ENCODE measurements at places on chromosomes 6 and 20. TPM values are rescaled to one million over a fixed set of nuclear protein-coding genes. Genes with fewer than 3 reads are reported as not detected.
A peak's percentile ranks its signal among the peaks of the same experiment; 100 is the strongest.

DNA sequence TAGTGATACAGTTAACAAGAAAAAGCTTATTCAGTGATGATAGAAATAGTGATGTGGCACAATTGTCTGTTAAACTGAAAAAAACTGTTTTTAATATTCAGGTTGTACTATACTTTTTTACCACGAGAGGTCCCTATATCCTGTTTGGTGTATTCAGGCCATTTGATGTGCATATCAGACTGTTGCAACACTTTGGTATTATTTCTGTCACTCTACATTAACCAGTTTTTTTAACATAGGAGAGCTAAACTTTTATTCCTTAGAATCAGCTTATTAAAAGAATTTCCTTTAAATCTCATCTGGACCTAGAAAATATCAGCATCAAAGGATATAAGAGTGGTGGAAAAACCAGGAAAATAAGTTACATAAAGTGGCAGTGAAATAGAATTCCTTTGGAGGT, 36.8 kb downstream of the TSPYL4 start:
- H3K27ac ChIP-seq: no peak overlapping the region
- no peak overlapping the region for H3K4me3 ChIP-seq
- H3K36me3 ChIP-seq: no peaks in the 10 kb centered on the region
- H3K27me3 ChIP-seq: peaks cover 9% of the 10 kb centered on the region
- DNase-seq: no peak

DNA sequence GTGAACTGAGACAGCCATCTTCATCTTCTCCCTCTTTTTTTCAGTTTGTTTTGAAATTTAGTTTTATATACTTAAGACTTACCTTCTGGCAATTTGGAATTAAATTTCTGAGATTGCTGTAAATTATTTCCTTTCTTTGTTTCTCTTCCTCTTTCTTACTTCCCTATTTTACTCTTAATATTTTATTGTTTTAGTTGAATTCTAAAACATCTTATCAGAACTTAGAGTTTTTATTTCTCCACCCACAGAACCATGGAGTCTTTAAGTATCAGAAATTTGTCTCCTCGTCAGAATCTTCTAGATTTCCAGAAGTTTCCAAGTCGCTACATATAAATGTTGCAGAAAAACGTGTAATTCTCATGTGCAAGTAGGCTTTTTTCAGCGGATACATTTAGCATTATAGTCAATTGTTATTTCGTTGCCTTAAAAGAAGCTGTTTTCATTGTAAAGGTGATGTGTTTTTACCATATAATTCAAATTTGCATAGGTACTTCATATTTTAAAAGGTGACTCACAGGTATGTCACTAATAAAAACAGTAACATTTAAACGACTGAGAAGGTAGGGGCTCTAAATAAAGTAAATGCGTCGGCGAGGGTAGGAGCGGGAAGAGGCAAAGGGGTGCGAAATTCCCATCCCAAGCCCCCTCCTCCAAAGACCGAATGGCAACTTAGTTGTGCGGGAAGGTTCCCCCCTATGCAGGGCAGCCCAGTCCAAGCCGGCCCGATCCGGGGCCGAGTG, 866 bp upstream of the MYO6 start:
- peak overlapping the region; percentile 90 for H3K4me3 ChIP-seq
- no peak overlapping the region for H3K27ac ChIP-seq
- H3K4me1 ChIP-seq: no peaks in the 10 kb centered on the region

ANGPT4 gene
- total RNA-seq: 0.22 TPM

GRCh38 chr6:157881342-157881741, 58.3 kb downstream of the SNX9 start:
- peaks cover 15% of the 10 kb centered on the region for H3K36me3 ChIP-seq
- DNase-seq: no peak
- peaks cover 21% of the 10 kb centered on the region for H3K4me1 ChIP-seq
- H3K27me3 ChIP-seq: peaks cover 6% of the 10 kb centered on the region
- peak overlapping the region; percentile 40 for H3K27ac ChIP-seq
- H3K4me3 ChIP-seq: no peak overlapping the region

GRCh38 chr6:149045404-149045803, 272.1 kb upstream of the TAB2 start:
- no peaks in the 10 kb centered on the region for H3K36me3 ChIP-seq
- H3K27me3 ChIP-seq: no peaks in the 10 kb centered on the region
- H3K4me1 ChIP-seq: no peaks in the 10 kb centered on the region
- H3K4me3 ChIP-seq: no peak overlapping the region
- DNase-seq: no peak

GRCh38 chr6:119501798-119502483, 152.4 kb upstream of the MAN1A1 start:
- no peaks in the 10 kb centered on the region for H3K27me3 ChIP-seq
- no peak overlapping the region for H3K4me3 ChIP-seq
- no peaks in the 10 kb centered on the region for H3K36me3 ChIP-seq
- no peak for DNase-seq
- H3K27ac ChIP-seq: no peak overlapping the region

TNFRSF21 gene
- 27.1 TPM for total RNA-seq

- DNase-seq: no peak
Observed at GRCh38 chr6:157455731-157456523, 74.9 kb downstream of the ZDHHC14 start.

DNA sequence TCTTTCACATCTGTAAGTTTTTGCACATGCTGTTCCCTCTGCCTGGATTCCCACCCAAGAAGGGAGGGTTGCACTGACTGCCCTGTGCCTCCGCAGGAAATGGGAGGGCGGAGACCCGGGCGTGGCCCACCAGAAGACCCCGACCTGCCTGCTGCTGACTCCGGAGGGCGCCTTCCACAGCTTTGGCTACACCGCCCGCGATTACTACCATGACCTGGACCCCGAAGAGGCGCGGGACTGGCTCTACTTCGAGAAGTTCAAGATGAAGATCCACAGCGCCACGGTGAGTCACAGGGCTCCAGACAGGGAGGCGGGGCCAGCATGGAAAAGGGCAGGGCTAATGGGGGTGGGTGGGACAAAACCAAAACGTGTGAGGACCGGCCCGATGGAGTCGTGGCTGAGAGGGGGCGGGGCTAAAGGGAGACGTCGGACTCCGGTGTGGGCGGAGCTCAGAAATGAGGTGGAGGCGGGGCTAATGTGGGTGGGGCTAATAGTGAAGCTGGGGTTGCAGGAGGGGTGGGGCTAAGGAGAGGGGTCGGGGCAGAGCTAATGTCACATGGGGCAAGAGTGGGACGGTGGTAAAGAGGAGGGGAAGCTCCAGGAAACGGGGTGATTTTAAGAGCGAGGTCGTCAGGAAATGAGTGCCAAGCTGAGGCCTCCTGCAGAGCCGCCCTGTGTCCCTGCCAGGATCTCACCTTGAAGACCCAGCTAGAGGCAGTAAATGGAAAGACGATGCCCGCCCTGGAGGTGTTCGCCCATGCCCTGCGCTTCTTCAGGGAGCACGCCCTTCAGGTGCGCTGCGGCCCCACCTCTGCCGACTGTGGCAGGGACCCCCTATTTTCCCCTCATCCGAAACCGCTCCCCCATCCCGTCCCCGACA, 12.6 kb downstream of the HSPA12B start:
- H3K4me3 ChIP-seq: peak overlapping the region; percentile 76
- peaks cover 11% of the 10 kb centered on the region for H3K36me3 ChIP-seq
- DNase-seq: peak; percentile 79
- H3K27ac ChIP-seq: no peak overlapping the region
- no peaks in the 10 kb centered on the region for H3K4me1 ChIP-seq
- H3K27me3 ChIP-seq: peaks cover 15% of the 10 kb centered on the region

DNA sequence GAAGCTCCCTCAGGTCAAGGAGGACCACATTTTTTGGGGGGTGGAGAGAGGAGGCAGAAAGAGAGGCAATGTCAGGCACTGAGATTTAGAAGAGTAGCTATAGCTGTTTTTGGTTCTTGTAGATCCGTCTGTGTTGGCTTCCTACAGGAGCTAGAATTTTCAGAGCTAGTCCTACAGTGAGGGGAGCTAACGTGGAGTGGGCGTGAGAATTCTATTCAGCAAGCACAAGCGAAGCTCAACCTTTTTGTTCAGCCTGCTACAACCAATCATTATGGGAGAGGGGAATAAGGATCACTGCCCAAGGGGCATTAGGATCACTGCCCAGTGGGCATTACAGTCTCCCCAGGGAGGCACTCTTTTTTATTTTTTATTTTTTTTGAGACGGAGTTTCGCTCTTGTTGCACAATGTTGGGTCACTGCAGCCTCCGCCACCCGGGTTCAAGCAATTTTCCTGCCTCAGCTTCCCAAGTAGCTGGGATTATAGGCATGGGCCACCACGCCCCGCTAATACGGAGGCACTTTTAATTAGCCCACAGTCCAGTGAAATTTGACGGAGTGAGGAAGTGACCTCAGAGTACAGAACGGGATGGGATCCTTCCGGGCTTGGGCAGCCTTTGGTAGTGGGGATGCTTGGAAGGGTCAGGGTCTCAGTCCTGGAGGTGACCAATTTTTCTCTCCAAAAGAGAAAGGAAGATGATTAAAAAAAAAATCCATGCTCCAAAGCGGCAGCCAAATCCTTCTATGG, 1.1 kb upstream of the PANK2 start:
- H3K4me1 ChIP-seq: peaks cover 17% of the 10 kb centered on the region
- H3K4me3 ChIP-seq: peak overlapping the region; percentile 85
- peak; percentile 34 for DNase-seq

DAAM2 gene
- total RNA-seq: 0.59 TPM

DNA sequence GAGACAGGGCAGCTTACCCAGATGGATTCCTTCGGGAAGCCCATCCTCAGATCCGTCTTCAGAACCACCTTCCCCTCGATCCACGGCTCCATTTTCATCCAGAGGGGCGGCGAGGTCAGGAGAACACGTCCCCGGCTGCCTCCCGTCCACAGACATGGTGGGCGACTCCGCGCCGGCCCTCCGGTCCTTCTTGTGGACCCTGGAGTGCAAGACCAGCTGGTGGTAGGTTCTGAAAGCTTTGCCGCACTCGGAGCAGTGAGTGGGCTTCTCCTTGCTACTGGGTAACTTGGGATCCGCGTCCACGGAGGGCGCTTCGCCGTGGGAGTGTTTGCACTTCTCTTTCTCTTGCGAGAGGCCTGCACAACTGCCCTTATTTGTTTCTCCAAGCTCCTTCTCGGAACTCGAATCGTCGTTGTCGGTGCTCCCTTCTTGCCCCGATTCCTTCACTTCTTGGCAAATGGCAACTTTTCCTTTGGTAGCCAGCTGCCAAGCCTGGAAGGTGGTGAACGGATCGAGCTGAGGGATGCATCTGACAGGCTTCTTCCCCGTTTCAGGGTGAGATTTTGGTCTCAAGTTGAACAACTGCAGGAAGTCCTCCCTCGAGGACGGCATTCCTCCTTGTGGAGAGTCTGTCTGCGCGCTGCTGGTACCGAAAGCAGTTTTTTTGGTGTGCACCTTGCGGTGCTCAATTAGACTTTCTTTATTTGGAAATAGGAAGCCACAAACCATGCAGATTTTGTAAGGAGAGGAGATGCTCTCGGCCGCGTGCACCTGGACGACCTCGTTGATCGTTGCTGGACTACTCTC, 12.0 kb downstream of the ZNF217 start:
- H3K27me3 ChIP-seq: peaks cover 5% of the 10 kb centered on the region
- no peaks in the 10 kb centered on the region for H3K36me3 ChIP-seq
- peaks cover 27% of the 10 kb centered on the region for H3K4me1 ChIP-seq
- peak overlapping the region; percentile 38 for H3K27ac ChIP-seq
- DNase-seq: no peak
- H3K4me3 ChIP-seq: no peak overlapping the region

HSPA1L gene
- total RNA-seq: 2.5 TPM

DNA sequence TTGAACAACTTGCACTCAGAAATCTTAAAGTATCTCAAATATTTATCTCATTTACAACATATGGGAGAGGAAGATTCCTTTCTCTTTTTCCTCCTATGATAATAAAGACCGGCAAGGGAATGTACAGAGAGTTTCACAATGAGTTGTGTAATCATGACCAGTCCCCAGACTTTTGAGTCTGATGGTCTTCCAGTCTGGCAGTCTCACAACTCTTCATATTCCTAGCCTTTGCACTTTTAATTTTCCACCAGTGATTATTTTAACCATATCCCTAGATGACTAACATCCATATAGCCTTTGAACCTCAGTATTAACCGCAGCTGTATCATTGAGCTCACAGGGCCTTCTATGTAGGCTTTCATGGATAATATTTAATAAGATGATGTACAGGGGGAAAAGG, 278.5 kb downstream of the KHDC1L start:
- H3K27ac ChIP-seq: no peak overlapping the region
- H3K4me1 ChIP-seq: no peaks in the 10 kb centered on the region
- no peaks in the 10 kb centered on the region for H3K27me3 ChIP-seq
- H3K4me3 ChIP-seq: no peak overlapping the region
- DNase-seq: no peak

DNA sequence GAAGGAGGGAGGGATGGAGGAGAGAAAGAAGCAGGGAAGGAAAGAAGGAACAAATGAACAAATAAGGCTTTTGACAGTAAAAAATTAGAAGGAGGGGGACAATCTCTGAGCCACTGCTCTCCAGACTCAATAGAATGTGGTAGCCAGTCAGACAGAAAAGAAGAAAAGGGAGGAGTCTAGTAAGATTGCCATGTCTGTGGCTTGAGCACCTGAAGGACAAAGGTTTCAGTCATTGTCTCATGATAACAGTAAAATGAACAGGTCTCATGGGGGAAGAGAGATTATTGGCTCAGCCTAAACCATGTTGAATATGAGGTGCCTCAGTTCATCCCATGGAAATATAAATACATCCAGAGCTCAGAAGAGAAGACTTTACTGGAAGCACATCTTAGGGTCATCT, 14.0 kb upstream of the LOC128125822 start:
- no peak overlapping the region for H3K4me3 ChIP-seq
- no peak for DNase-seq
- H3K4me1 ChIP-seq: no peaks in the 10 kb centered on the region
- H3K27me3 ChIP-seq: no peaks in the 10 kb centered on the region
- H3K36me3 ChIP-seq: no peaks in the 10 kb centered on the region

PRDM1 gene
- total RNA-seq: not detected

SGK2 gene
- total RNA-seq: 0.56 TPM

DNA sequence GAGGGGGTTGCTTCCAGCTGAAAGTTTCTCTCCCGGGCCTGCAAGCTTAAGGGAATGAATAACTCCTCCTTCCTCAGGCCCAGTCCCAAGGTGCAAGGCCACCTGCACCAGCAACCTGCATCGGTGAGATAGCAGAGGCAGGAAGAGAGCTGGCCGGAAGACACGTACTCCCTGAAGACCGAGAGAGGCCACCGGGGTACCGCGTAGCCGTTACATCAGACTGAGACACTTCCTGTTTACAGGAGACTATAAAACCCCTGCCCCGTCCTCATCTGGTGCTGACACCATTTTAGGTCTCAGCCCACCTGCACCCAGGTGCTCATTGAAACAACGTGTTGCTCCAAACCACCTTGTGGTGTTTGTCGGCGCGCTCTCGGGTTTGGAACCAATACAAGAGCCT, 60.5 kb upstream of the PRND start:
- no peak overlapping the region for H3K4me3 ChIP-seq
- no peak overlapping the region for H3K27ac ChIP-seq
- no peaks in the 10 kb centered on the region for H3K4me1 ChIP-seq
- DNase-seq: no peak
- H3K36me3 ChIP-seq: no peaks in the 10 kb centered on the region

- no peak overlapping the region for H3K4me3 ChIP-seq
- no peak for DNase-seq
- peaks cover 40% of the 10 kb centered on the region for H3K4me1 ChIP-seq
- no peaks in the 10 kb centered on the region for H3K36me3 ChIP-seq
- H3K27me3 ChIP-seq: peaks cover 3% of the 10 kb centered on the region
Observed at GRCh38 chr20:17652411-17652810, 29.6 kb downstream of the RRBP1 start.

- no peak overlapping the region for H3K27ac ChIP-seq
- no peaks in the 10 kb centered on the region for H3K27me3 ChIP-seq
- H3K4me3 ChIP-seq: no peak overlapping the region
- H3K4me1 ChIP-seq: peaks cover 7% of the 10 kb centered on the region
- DNase-seq: no peak
Observed at GRCh38 chr6:156379392-156380289, 397.5 kb upstream of the ARID1B start.

All from glutamatergic neuron (in vitro differentiated cells).